ENCODE measurements at places on chromosomes 3 and 15.

DNA sequence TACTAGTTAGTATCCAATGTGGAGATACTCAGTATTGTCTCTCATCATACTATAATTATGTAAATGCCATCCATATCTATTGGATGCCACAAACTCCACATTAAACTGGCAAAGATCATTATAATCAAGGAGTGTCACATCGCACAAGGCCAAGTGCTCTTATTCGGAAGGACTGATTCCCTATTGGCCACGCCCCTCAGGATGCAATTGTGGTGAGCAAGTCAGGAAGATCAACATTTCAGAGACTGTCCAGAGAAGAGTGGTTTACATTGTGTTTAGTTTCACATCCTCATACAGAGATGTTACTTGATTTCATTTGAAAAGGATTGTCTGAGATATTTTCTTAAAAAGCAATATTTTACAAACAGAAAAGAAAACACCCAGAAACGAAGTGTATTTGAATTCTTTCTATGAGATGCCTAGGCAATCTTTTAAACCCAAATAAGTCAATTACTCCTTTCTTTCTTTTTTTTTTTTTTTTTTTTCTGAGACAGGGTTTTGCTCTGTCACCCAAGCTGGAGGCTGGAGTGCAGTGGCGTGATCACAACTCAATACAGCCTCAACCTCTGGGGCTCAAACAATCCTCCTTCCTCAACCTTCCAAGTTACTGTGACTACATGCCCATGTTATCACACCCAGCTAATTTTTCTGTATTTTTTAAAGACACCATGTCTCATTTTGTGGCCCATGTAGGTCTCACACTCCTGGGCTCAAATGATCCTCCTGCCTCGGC is 369.1 kb downstream of the RBMS3 start:
- no peak for DNase-seq

DNA sequence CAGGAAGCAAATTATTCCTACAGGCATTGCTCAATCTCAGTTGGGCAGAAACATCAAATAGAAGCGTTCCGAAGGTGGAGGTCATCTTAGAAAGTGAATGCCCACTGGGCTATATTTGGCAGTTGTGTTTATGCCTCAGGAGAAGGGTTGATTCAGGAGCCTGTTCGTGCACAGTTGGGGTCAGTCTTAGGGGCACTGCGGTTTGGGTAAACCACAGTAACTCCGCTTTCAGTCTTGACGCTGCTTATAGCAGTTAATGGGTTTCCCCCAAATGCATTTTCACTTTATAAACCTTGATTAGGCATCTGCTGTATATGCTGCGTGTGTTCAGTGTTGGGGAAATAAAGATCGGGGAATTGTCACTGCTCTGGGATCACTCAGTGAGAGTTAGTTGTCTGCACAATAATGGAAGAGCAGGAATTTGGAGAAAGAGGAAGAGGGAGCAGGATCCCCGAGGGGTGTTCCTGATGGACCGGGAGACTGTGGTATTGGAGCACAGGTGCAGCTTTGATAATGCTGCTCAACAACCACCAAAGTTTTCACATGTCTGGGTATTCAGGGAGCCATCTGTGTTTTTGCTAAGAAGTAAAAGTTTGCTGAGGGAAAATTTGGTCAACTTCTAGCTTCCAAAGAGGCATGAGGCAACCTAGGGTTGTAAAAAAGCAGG is 124.3 kb upstream of the EIF1B start:
- DNase-seq: no peak

DNA sequence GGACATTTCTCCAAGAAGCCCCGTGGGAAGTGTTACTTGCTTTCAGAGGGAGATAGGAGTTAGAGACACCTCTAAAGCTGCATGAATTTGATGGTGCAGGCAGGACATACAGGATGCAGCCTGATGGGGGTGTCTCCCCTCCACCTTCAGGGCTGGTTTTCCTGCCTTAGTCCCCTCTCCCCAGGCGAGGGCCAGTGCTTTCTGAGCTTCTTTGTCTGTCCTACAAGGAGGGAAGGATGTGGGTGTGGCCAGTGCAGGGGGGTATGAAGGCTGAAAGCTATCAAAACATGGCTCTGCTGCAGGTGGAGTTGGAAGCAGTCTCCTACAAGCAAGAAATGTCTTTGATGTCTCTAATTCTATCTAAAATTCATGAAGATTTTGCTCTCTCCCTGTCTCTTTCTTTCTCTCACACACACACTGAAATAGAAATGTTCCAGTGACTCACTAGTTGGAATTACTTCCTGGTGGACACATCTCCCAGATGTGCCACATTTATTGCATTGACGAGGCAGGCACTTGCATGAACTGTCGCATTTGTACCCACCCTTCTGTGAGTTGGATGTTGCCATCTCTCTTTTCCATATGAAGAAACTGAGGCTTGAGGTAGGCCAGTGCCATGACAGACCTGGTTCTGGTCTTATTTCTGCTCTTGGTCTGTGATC is 13.9 kb upstream of the PODXL2 start:
- DNase-seq: no peak

DNA sequence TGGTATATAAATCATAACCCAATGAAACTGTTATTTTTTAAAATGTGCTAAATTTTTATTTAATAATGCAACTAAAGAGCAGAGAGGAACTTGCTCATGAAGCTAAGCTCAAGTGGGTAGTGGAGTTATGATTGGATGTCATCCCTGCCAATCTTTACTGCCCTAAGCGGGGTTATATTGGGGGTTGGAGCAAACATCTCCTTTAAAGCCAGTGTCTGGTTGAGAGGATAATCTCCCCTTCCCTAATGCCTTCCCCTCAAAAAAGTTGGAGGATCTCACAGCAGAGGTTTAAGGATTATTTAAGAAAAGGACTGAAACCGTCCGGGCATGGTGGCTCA is 32.1 kb upstream of the CLASP2 start:
- DNase-seq: no peak

DNA sequence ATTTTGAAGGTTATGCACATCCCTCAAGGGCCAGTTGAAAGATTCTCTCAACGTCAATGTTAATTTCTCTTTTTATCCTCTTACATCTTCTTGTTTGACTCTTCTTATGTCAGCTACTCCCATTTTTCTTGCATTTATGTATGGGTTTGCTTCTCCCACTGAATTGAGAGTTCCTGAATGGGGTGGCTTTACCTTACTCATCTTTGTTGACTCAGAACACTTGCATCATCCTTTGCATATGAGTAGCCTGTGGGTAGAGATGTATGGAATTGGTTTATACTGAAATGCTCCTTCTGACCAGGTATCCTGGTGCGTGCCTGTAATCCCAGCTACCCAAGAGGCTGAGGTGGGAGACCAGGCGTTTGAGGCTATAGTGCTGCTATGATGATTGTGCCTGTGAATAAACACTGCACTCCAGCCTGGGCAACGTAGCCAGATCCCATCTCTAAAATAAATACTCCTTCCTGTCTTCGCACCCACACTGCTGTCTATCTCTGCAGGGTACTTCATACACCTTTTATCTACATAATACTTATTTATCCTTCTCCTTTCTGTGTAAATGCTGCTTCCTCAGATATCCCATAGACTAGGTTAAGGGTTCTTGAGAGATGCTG is 123.6 kb upstream of the DPH6 start:
- DNase-seq: no peak

DNA sequence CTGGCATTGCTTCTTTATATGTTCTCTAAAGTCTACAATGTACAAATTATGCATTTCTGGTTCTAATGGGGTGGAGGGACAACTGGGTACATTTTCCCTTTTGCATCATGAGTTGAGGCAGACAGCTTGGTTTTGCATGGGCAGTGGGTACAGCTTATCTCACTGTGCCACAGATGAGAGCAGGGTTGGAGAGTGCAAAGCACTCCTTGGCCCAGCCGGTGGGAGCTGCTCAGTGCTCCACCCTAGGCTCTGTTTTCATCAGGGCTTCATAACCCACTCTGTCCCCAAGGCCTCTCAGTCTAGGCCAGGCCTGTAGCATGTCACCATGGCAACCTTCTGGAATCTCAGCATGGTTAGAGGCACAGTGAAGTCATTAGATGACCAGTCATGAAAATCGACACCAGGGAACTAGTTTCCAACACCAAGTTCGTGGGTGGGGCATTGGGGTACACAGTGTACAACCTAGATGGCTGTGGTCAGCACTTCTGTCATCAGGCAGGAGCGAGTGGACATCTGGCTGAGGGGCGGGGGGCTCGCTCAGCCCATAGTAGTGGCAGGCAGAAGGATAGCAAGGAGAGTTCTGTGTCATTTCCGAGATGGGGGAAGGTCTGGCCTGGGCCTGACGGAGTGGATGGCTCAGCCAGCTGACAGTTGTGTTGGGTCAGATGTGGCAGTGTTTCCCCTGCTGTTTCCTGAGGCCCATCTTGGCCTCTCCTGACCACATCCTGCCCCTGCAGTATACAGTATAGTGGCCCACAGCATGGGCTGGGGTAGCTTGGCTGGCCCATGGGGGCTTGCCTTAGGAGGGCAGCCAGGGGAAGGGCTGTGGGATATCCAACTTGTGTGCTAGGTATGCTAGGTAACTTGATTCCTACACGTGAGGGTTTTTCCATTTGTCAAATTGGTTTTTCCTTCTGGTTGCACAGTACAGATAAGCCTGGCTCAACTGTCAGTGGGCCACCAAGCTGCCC is 75.7 kb upstream of the PRR23C start:
- DNase-seq: no peak

- DNase-seq: peak; percentile 11
These were observed 300.3 kb upstream of the CBLB start for GRCh38 chr3:106168962-106169750.

GRCh38 chr3:190877925-190878324 is 15.4 kb upstream of the GMNC start:
- no peak for DNase-seq

DNA sequence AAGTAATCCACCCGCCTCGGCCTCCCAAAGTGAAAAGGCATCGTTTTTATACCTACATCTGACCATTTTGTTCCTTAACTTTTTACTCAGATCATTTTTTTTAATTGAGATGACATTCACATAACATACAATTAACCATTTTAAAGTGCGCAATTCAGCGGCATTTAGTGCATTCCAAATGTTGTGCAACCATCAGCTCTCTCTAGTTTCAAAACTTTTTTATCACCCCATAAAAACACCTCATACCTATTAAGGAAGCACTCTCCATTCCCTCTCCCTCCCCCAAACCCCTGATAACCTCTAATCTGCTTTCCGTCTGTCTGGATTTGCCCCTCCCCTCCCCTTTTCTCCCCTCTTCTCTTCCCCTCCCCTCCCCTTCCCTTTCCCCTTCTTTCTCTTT is 310.1 kb downstream of the UACA start:
- no peak for DNase-seq

DNA sequence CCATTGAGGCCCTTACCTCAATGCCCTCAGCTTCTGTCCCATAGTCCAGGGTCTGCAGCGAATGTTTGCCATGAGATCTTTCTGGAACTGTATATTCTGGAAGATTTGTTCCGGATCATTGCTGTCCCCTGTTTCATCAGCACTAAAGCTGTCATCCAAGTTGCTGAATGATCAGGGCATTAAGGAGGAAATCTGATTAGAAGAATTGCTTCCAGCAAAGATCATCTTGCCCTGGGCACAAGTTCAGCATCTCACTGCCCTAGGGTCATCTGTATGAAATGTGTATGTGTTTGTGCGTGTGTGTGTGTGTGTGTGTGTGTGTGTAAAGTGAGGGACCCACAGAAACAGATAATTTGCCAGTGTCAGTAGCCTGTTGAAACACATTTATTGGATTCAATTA is 1.4 kb downstream of the TMC3 start:
- DNase-seq: no peak

DNA sequence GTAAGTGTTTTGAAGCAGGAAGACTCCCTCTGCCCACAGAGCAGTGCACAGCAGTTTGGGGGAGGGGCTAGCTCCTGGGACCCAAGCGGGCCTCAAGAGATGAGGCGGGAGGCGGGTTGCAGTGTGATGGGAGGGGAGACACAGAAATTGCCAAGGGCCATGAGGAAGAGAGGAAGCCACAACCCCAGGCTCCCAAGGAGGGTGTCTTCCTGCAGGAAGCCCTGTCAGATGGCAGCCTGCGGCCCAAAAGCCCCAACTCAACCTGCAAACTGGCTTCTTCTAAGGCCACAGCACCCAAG is 7.3 kb upstream of the ISLR2 start:
- DNase-seq: no peak

DNA sequence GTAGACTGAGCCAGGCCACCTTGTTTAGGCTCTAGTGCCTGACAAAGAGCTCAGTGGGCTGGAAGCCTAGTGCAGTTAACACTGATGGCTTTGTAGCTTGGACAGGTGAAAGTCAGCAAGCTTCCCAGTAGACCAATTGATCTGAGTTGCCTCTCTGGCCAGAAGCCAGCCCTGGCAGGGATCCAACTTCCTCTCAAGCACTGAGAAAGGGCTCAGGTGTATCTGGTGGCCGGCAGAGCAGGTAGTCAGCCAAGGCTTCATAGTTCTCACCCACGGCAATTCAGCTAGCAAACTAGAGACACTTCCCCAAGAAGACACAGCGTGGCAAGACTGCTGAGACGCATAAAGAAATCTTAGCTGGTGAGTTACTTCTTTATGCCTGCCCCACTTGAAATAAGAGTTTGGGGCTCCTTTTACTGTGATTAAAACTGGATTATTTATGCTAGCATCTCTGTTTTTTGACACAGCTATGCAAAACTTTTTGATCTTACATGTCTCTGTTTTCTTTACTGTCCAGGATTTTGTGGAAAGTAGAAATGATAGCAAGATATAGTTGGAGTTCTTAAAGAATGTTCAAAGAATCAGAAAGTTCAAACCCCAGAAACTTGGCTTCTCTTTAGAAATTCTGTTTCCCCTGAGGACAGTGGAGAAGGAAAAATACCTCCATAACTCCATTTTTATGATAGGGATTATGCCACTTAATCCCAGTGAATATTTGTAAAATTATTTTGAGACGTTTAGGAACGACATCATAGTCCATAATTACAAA is 8.4 kb upstream of the CA12 start:
- no peak for DNase-seq

GRCh38 chr3:45976191-45977091 is 19.2 kb downstream of the FYCO1 start:
- DNase-seq: no peak

GRCh38 chr15:55108448-55108847 is 88.3 kb downstream of the RSL24D1 start:
- DNase-seq: no peak

DNA sequence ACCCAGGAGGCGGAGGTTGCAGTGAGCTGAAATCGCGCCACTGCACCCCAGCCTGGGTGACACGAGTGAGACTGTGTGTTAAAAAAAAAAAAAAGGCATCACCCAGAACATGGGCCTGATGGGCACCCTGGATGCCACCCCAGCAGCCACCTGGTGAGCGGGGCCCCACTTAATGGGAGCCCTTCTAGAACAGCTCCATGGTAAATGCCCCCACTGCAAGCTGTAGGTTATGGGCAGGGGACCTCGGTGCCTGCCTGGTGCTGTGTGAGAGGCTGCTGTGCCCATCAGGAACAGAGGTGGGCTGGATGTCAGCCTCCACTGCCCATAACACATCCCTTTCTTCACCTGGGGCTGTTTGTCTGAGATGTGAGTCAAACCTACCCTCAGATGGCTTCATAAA is 156.2 kb upstream of the MEF2A start:
- no peak for DNase-seq

Data from NT2/D1 (cell line).